Gastroesophageal sphincter (tissue), 4 donors: ENCODE measurements at places on chromosomes 5 and 9.

GRCh38 chr5:139404484-139404840 lies 573 bp upstream of the SPATA24 start:
- ATAC-seq, result no peak

- no peak for ATAC-seq
These were observed 56.0 kb downstream of the WHRN start for GRCh38 chr9:114449236-114449635.

GRCh38 chr9:18009902-18010301 lies 431.0 kb downstream of the SH3GL2 start:
- no peak for ATAC-seq

DNA sequence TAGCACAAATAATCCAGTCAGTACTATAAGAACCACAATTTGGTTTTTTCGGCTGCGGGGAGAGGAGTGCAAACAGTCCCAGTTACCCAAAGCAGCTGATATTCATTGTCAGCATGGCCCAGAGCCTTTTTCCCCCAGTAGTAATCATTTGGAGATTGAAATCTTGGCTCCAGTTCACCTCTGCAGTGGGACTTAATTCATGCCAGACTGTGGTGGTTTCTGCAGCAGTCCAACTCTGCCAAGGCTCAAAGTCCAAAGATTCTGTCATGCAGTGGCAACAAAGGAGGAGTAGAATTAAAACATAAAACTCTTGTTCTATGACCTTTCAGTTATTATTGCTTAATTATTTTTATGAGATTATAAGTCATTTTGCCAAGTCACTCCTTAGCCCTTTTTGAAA lies 25.0 kb upstream of the TRIM36 start:
- no peak for ATAC-seq

GRCh38 chr5:56433039-56433617 lies 200.0 kb upstream of the ANKRD55 start:
- ATAC-seq, result no peak

- ATAC-seq, result no peak
These were observed 52.1 kb downstream of the LRSAM1 start for GRCh38 chr9:127503379-127503921.

DNA sequence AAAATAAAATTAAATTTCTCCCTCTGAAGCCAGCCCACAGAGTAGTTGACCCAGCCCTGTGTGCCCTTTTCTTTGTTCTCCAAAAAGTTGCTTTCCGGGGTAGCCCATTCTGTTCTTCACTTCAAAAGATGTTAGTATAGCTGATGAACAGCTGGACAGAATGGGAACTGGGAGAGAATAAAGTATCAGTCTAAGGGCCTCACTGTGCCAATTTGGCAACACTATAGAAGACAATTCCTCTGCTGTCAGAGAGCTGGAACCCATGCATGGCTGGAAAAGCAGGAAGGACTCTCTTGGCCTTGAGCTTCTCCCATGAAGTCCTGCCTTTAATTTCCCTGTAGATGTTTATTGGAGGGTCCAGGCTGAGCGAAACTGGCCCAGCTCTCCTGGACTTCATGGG lies 11.0 kb upstream of the TNFSF8 start:
- ATAC-seq, result no peak
